NCI-H2081 treated with DMSO at 0.1 percent for 48 hours (cell line): ENCODE measurements at places on chromosomes 16 and 17.

DNA sequence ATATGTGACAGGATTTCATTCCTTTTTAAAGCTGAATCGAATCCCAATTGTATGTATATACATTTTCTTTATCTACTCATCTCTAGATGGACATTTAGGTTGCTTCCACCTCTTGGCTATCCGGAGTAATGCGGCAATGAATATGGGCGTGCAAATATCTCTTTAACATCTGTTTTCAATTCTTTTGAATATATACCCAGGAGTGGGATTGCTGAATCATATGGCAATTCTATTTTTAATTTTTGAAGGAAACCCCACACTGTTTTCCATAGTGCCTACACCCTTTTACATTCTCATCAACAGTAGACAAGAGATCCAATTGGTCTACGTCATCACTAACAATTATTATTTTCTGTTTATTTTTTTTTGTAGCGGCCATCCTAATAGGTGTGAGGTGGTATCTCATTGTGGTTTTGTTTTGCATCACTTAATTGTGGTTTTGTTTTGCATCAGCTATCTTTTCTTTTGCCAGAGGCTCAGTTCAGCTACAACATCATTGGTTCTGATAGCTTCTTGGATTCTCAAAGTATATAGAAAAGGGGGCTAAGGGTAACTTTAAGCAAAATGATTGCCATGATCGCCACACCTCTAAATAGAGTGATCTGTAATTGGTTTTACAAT, 25.6 kb upstream of the MAP2K6 start:
- DNase-seq: no peak

GRCh38 chr16:1093284-1094123, 2.5 kb downstream of the C1QTNF8 start:
- no peak for DNase-seq

GRCh38 chr17:13958773-13959172, 110.5 kb upstream of the COX10 start:
- no peak for DNase-seq

DNA sequence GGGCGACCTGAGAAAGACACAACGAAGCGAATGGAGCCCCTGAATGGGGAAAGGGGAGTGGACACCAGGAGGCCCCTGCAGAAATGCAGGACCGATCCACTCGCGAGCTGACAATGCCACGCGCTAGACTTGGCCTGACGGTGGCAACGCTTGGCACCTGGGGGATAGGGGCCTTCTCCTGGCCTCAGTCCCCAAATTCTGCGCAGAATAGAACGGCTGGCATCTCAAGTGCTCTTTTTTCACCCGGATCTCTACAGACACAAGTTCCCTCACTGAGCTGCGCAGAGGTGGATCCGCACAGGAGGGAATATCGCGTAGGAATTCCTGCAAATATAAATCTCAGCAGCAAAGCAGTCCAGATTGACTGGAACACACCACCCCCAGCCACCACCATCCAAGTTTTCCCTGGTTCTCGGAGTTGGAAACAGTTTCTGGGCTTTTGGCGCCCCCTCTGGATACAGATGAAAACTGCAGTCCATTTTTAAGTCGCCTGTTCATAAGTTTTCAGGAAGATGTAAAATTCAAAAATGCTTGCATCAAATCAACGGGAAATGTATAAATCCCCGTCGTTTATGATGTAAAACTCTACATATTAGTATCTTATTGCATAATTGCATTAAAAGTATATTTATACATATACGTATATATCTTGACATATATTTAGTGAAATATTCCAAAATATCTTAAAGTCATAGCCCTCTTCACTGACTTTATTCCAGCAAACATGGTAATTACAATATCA, 2.3 kb upstream of the SOX9 start:
- DNase-seq: peak; percentile 35

- DNase-seq: no peak
These were observed 238.8 kb downstream of the SLC39A11 start for GRCh38 chr17:72853440-72854415.

DNA sequence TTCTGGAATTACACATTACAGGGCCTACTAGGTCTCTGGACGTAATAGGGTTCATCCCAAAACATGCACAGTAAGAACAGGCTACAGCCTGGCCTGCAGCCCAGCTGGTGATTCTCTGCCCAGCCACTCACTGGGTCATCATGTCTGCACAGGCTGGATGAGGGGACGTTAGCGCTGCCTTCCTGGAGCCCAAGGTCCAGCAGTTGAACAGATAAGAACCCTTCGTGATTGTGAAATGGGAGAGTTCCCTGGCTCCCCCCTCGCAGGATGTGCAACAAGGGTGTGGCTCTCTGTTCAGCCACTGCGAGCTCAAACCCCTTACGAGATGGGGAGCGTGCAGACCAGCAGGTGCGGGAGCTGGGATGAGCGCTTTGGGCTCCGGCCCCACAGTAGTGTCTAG, 200.0 kb upstream of the CDH5 start:
- DNase-seq: no peak

GRCh38 chr16:22282254-22282892, 14.8 kb upstream of the POLR3E start:
- no peak for DNase-seq

- DNase-seq: no peak
These were observed 610 bp downstream of the DOC2A start for GRCh38 chr16:30009990-30010843.

- no peak for DNase-seq
These were observed 441 bp downstream of the VASN start for GRCh38 chr16:4372001-4372577.

DNA sequence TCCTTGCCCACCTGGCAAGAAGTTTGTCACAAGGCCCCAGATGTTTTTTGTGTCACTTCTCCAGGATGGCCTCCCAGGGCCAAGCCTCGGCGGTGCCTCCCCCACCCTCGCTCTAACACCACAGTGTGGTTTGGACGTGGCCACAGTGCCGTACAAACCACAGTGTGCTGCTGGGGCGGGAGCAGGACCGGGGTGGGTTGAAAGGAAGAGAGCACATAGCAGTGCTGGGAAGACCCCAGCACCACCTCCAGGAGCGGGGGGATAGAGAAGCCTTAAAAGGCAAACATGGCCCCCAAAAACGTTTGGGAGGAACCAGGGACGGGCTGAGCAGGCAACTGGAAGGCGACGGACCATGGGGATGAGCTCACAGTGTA, 5.0 kb upstream of the BCL6B start:
- DNase-seq: no peak

DNA sequence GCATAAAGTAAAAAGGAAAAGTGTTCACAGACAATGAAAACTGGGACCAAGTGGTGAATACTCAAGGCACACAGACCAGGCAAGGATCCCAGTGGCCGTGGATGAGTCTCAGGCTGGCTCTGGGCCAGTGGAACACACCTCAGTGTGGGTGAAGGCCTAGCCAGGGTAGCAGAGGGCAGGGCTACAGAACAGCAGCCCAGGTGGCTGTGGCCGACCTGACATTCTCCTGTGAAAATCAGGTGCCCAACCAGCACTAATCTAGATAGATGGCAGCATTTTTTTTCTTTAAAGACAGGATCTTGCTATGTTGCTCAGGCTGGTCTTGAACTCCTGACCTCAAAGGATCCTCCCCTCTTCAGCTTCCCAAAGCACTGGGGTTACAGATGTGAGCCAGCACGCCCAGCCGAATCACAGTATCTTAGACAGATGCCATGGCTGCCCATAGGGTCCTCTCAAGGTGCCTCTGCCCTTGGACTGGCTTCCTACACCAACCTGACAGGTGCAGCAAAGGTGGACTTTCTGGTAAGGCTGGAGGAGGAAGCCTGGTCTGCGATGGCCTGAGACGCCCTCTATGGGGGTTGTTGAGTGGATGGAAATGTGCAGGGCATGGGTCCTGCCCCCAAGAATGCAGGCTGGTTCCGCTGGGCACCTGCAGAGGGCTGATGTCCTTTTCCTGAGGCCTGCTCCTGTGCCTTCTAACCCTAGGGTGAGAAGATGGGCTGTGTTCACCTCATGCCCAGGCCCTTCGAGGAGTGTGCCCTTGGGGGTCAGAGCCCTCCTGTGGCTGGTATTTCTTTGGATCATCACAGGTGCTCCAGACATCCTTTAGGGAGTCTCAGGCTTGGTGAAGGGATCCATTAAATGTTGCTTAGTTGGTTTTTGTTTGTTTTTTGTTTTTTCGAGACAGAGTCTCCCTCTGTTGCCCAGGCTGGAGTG, 3.8 kb upstream of the P4HB start:
- no peak for DNase-seq

- DNase-seq: no peak
These were observed 7.6 kb downstream of the CD300LD start for GRCh38 chr17:74584292-74585060.

DNA sequence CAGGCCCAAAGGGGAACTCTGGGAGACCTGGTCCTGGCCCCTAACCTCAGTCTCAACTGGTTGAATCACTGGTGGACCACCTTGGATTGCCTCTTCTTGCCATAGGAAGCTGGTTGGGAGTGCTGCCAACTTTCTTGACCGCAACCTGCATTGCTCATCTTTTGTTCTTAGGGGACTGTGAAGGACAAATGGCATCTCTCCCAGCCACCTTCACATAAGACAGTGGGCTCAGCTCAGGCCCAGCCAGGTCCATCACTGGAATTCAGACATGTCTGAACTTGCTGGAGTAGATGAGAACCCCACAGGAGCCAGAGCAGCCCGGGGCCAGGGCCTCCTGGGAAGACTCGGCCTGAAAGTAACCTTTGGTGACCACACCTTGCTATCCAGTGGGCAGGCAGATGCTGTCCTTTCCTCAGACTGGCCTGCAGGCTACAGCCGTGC, 18.8 kb downstream of the ADORA2B start:
- no peak for DNase-seq

DNA sequence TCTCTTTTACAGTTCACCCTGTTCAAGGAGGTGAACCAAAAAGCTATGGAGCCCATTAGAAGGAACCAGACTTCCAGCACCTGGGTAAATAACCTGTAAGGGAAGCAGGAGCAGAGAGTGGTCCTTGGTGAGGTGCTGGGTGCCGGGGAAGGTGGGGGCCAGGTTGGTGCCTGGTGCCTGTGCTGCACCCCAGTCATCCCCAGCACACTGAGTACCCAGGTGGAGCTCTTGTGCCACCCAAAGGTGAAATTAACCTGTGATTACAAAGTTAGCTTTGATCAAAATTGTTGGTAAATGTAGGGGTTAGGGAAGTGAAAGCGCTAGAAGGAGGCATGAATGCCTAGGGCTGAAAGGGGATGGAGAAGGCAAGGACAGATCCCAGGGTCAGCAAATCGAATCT, 58.6 kb downstream of the CDRT4 start:
- DNase-seq: no peak

- DNase-seq: no peak
These were observed 500.1 kb downstream of the MAF start for GRCh38 chr16:79100447-79100846.

- no peak for DNase-seq
These were observed 87.0 kb downstream of the CPPED1 start for GRCh38 chr16:12716658-12717057.

GRCh38 chr17:50589095-50589705, 28.7 kb downstream of the CACNA1G start:
- DNase-seq: no peak

DNA sequence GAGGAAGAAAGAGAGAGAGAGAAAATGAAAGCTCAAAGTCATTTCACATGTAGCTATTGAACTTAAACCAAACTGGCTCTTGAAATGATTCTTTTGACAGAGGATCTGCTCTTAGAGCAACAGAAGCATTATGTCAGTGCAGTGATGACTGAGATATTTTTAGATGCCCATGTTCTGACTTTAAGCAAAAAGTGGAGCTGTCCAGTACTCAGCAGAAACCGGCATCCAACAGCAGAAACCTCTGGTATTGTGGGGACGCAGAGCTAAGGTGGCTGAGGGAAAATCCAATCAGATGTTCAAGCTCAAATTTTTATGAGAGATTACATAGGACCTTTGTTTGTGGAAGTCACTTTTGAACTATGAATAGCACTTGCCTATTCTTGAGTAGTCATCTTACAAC, 69.8 kb upstream of the ANKFN1 start:
- no peak for DNase-seq

DNA sequence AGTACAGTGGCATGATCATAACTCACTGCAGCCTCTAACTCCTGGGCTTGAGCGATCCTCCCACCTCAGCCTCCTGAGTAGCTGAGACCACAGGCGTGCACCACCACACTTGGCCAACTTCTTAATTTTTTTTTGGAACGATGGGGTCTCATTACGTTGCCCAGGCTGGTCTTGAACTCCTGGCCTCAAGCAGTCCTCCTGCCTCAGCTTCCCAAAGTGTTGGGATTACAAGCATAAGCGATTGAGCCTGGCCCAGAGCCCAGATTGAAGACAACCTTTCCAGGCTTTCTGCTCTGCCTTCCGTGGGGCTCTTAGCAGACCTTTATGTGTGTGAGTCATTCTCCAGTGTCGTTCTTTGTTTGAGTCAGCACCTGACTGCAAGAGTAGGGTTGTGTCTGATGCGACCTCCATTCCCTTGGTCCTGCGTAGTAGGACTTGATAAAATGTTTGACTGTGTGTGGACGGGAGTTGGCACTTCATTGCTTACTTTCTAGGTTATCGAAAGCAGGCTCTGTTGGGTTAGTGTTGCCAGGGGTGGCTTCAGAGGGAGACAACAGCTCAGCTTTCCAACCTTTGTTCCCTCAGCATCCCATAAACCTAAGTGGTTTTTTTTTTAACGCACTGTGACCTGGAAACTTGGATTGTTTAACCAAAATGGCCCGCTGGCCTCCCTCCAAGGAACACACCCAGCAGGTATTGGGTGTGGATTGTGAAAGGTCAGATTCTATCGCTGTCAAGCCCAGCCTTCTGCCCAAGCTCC, 26.4 kb downstream of the EEF2K start:
- no peak for DNase-seq

DNA sequence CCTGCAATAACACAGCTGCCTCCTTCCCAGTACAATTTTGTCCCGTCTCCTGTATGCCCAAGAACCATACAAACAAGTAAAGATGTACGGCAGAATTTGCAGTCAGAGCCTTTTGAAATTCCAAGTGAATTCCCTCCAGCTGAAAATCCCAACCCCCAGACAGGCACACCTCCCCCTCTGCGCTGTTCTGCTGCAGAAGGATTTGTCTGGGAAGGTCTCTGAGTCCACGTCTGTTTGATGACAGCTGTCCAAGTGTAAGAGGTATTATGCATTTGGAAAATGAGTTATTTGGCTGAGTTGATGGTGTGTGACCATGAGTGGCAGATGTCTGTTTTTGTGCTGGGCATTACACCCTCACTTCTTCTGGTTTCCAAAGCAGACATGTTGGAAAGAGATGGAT, 104.9 kb upstream of the HS3ST4 start:
- no peak for DNase-seq

DNA sequence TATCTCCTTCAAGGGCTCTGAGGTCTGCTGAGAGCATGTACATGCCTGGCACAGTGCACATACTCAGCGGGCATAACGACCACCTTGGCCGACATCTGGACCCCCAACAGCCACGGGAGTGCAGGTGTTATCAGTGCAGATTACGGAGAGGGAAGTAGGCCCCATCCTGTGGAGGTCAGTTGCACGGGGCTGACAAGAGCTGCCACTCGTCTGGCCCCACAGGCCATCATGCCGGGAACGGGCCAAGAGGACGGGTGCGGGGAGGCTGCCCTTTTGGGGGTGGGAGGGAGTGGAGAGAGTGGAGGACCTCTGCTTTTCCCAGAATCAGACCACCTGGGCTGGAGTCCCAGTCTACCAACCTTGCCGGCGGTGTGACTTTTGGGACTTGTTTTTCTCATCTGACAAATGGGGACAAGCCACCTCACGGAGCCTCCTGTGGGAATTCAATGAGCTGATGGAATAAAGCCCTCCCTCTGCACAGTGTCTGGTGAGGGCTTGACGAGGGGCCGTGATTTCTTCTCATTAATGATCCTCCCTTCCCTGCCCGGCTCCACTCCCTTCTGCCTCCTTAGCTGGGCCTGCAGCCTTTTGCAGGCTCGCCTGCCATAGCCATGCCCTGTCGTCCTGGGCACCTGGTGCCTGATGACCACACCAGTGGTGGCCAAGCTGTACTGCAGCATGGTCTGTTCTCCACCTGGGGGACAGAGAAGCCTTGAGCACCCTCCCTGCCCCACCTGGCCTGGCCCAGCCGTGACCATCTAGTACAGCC, 4.6 kb downstream of the PRSS33 start:
- no peak for DNase-seq
